ENCODE measurements at places on chromosomes 11 and 22.

- no peak for DNase-seq
These were observed 28.4 kb downstream of the TRPC6 start for GRCh38 chr11:101555366-101555765.

DNA sequence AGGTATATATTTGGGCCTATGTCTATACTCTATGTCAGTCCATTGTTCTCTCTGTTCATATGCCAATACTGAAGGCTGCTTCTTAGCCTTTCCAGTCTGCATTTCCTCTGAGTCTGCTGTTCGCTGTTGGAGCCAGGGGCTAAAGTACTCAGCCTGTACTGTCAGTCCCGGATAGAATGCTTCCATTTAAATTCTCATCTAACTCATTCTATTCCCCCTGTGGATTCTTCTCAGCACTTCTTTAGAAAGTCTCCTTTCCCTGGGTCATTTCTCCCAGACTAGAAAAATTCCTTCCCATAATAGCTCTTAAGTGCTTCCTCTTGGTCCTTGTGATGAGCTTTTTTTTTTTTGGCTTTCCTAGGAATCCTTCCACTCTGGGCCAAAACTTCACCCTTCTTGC is 293.1 kb downstream of the KIRREL3 start:
- DNase-seq = no peak

DNA sequence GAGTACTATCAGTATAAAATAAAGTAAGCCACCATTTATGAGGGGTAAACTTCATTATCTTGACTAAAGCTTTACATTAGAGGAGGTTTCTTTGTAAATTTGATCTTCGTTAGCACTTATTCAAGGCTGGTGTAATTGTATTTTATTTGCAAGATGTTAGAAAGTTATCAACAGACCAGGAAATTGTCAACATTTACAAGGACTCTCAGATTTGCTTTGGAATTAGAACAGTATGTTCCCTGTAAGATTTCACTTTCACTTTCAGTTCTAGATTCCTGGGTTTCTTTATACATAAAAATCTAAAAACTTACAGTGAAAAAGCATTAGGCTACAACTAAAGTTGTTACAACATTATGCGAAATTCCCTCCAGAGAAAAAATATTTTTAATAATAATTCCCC is 4.6 kb upstream of the BIRC3 start:
- no peak for DNase-seq

GRCh38 chr22:48973694-48974041 is 854.0 kb downstream of the BRD1 start:
- no peak for DNase-seq

DNA sequence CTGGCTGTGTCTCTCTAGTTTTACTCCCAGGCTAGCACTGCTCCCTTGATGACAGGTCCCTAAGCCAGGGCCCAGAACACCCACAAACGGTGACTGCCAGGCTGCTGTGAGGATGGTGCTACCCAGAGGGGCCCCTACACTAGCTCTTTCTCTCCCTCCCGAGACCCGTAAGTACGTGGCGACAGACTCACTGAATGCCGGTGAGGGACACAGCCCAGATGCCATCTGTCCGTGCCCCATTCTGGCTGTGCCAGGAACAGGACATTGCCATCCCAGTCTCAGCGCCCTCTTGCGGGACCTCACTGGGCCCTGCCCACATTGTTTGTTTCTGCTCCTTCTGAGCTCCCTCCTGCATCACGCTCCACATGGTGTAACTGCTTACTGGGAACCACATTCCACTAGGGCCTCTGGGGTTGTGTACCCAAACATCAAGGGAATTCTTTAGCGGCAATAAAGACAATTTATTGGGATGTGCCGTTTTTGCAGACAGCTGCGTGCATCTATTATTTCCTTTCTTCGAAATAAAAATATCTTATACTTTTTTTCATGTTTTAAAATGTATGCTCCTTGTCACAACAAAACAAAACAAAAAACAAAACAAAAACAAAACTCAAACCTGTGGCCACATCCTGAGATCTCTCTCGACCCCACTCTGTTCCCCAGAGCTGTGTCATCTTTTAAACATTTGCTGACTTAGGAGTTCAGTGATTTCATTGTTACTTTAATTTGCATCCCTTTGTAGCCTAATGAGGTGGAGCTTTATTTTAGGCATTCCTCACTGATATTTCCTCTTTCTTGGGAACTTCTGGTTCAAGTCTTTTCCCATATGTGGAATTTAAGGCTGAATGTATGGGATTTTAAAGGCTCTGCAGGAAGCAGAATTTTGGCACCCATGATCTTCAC is 4.4 kb upstream of the TPCN2 start:
- DNase-seq = no peak

DNA sequence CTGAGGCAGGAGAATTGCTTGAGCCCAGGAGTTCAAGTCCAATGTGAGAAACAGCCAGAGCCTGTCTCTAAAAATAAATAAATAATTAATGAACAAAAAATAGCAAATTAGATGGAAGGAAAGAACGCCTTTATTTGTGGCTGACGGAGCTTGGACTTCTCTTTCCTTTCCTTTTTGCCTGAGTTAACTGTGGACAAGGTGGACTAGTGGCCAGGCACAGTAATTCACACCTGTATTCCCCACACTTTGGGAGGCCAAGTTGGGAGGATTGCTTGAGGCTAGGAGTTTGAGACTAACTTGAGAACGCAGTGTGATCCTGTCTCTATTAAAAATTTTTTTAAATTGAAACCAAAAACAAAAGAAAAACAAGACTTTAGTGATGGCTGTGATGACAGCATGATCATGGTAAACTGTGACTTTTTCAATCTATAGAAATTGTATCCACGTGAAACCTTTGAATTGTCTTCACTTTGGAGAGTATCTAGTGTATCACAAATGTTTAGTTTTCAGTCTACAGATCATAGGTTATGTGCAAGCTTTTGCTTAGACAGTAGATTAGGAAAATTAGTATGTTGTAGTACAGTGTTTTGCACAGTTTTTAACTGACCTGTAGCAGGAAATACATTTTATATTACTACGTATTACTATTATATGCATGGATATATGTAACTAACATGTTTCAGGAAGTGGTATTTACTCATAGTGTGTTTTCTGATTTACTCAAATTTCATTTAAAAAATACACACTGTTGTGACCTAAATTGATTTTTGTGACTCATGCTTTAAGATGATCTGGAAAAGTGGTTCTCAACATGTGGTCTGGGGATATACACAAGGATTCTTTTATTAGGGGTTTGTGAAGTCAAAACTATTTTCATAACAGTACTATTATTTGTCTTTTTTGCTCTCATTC is 42.1 kb downstream of the KDM2A start:
- DNase-seq = no peak

- no peak for DNase-seq
These were observed 7.0 kb downstream of the FXYD2 start for GRCh38 chr11:117817368-117818040.

- DNase-seq = no peak
These were observed 78.9 kb downstream of the FBLN1 start for GRCh38 chr22:45581549-45582080.

DNA sequence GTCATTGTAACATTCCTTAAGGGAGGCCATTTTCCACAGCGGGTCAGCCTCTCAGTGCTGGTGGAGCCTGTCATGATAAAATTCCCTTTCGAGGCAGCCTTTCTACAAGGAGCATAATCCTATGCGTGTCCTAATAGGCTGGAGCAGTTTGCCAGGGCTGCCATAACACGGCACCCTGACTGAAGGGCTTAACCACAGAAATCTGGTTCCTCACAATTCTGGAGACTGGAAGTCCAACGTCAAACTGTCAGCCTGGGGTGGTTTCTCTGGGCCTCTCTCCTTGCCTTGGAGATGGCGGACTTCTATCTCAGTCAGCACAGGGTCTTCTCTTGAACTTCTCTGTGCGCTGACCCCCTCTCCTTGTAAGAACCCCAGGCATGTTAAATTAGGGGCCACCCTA is 1.4 kb upstream of the RGL4 start:
- DNase-seq = no peak

DNA sequence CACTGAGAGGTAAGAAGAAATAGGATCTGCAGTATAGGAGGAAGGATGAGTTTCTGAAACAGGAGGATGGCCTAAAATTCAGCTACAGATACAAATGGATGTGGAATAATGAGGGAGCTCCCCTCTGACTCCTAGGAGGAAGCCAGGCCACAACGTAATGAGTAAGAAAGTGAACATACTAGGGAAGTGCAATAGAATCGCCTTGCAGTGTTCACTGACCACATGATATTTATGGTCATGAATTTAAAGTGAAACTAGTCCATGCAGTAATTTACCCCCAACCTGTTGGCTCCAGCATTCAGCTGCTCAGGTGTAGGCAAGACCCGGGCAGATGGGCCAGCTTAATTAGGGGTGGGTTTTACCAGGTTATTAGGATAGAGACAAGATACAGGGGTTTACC is 101.7 kb downstream of the DEUP1 start:
- DNase-seq = no peak

DNA sequence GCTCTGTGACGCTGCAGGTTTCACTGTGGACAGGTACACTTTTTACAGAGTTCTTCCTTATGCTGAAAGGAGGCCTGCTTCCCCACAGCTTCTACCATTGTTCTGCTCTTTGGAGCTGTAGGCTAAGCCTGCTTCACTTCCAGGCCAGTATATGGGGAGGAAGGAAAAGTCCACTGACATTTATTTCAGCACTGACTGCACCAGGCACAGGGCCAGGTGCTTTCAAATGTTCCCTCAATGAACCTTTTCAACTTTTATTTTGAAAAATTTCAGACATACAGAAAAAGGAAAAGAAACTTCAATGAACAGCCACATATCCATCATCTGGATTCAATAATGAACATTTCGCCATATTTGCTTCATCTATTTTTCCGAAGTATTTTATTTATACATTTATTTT is 22.0 kb downstream of the POU2F3 start:
- no peak for DNase-seq

- no peak for DNase-seq
These were observed 697.2 kb downstream of the ETS1 start for GRCh38 chr11:127890030-127890615.

DNA sequence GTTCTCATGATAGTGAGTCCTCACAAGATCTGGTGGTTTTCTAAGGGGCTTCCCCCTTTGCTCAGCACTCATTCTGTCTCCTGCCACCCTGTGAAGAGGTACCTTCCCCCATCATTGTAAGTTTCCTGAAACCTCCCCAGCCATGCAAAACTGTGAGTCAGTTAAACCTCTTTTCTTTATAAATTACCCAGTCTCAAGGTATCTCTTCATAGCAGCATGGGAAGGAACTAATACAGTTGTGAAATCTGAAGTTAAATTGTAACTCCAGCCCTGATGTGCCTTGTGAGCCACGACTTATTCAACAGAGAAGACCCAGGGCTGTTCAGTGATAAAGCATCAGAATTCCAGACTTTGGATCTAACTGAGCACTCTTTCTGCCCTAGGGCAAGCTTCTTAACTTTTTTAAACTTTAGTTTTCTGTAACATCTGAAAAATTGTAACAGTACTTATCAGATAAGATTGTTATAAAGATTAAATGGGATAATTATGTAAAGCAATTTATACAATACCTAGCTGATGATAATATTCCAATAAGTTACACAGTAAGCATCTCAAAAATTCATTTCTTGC is 220.0 kb downstream of the TRPC6 start:
- DNase-seq = no peak

- DNase-seq = no peak
These were observed 22.9 kb upstream of the ARHGAP8 start for GRCh38 chr22:44729391-44730021.

GRCh38 chr11:112719736-112720525 is 241.3 kb upstream of the NCAM1 start:
- no peak for DNase-seq

- no peak for DNase-seq
These were observed 81.4 kb downstream of the SFI1 start for GRCh38 chr22:31577711-31578110.

GRCh38 chr22:20805972-20806471 is 32.1 kb downstream of the SERPIND1 start:
- no peak for DNase-seq

DNA sequence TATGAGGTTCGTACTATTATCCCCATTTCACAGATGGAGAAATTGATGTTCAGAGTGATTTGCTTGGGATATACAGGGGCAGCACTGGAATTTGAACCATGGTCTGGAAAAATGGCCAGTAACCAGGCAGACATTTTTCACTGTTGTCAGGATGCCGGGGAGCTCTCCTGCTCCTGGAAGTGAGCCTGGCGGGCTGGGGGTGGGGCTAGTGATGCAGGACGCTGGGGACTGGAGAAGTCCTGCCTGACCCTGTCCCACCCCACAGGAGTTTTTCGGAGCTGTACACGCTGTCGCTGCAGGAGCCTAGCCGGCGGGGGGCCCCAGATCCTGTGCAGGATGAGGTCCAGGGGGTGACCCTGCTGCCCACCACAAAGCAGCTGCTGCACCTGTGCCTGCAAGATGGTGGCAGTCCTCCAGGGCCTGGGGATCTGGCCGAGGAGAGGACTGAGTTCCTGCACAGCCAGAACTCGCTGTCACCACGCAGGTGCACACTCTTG is 11.1 kb downstream of the SIPA1 start:
- DNase-seq = no peak

DNA sequence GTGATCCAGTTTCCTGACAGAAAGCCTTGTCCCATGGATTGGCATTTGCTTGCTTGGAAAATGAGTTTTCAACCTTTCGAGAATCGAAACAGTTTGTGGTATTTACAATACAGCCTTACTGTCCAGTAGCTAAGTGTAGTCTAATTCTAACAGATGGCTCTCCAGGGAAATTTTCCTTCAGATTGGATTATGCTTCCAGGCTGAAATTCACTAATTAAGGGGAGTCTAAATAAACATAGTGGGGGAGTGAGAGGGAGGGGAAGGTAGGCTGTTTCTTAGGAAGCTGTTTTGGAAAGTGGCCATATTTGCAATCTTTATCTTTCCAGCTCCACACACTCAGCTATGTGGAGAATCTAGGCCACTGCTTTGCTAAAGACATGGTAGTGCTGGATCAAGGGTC is 81.3 kb downstream of the SYT9 start:
- DNase-seq = no peak

DNA sequence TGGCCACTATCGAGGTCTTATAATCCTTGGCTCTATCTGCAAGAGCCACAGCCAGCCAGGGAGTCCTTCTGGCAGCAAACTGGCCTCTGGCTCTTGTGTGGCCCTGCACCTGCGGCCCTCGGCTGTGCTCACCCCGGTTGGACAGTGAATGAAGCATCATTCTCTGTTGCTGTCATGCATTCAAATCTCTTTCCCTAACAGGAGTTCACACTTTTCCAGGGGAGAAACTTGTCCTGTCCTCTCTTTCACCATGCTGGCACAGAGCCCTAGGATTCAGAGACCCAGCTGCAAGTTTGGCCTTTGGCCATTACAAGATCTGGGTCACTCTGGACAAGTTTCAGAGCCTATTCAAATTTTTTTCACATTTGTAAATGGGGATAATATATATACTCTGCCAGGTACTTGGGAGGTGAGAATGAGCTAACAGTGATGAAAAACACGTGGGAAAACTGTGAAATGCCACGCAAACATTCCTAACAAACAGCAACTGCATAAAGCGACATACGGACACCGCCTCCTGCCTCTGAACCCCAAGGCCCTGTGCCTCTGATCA is 34.2 kb downstream of the TMEM184B start:
- DNase-seq = no peak
